Pancreas (tissue), 10 donors: ENCODE measurements at places on chromosomes 2 and 18.
A peak's percentile ranks its signal among the peaks of the same experiment; 100 is the strongest.

GRCh38 chr2:76684756-76685155 is 837.4 kb downstream of the LRRTM4 start:
- H3K36me3 ChIP-seq = no peaks in the 10 kb centered on the region
- no peak overlapping the region for H3K4me3 ChIP-seq
- H3K4me1 ChIP-seq = no peaks in the 10 kb centered on the region
- DNase-seq = no peak
- H3K27ac ChIP-seq = no peak overlapping the region

DNA sequence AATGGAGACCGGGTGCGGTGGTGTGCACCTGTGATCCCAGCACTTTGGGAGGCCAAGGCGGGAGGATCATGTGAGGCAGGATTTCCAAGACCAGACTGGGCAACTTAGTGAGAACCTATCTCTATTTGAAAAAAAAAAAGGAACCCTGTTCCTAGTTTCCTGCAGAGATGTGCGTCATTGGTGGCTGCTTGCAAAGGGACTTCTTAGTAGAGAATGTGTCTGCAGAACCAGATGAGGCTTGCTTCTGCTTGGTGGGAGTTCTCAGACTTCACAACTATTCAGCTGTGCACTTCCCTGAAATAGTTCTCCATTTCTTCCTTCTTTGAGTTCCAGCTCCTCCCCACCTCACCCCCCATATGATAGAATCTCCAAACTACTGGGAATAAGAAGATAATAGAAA is 22.3 kb downstream of the ZCCHC2 start:
- no peak overlapping the region for H3K4me3 ChIP-seq
- no peak for DNase-seq
- H3K27ac ChIP-seq = no peak overlapping the region
- no peaks in the 10 kb centered on the region for H3K27me3 ChIP-seq

DNA sequence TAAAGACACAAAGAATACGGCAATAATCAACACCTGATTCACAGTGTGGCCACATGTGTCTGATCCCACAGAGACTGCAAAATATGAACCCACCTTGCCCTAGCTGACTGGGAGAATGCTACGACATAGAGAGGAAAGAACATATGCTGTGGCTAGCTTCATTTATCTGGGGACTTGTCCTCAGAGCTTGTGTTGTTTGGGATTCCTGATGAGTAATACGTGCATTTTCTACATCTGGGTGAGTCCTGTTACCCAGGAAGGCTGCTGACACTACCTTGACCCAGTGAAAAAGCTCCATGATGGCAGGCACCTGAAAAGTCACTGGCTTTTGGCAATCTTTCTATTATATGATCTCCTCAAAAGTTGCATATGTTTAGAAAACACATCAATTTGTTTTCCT is 427.7 kb upstream of the LYPD1 start:
- H3K4me1 ChIP-seq = no peaks in the 10 kb centered on the region
- H3K4me3 ChIP-seq = no peak overlapping the region
- no peaks in the 10 kb centered on the region for H3K36me3 ChIP-seq
- no peak overlapping the region for H3K27ac ChIP-seq
- no peaks in the 10 kb centered on the region for H3K27me3 ChIP-seq
- DNase-seq = no peak

DNA sequence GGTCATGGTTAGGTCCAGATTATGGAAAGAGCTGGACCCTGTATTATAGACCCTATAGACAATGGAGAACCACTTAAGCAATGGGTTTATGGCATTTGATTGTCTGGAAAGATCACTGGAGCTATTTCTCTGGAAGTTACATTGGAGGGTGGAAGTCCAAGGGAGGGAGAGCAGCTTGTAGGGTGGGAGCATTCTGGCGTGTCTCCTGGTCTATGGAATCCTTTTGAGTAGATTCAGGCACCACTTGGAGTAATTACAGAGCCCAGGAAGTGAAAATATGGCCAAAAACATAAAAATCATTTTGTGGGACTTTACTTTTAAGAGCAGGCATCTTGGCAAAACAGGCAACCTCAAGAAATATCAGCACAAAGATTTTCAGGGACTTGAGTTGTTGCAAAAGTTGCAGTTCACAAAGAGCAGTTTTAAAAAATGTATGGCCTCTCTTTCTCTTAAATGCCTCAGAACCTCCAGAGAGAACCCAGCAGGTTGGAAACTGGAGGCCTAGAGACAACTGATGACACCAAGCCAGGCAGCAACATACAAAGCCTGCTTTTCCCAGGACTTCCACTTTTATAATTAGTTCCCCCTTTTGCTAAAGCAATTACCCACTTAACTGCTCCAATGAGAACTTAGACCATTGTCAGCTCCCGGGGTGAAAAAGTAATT is 331.0 kb downstream of the MYCN start:
- H3K4me3 ChIP-seq = no peak overlapping the region
- no peak for DNase-seq
- H3K36me3 ChIP-seq = no peaks in the 10 kb centered on the region
- no peaks in the 10 kb centered on the region for H3K4me1 ChIP-seq
- H3K27me3 ChIP-seq = no peaks in the 10 kb centered on the region

- no peak overlapping the region for H3K4me3 ChIP-seq
- H3K27ac ChIP-seq = no peak overlapping the region
- H3K36me3 ChIP-seq = no peaks in the 10 kb centered on the region
Measured at GRCh38 chr2:146801886-146802285, 1042.9 kb upstream of the ACVR2A start.

GRCh38 chr2:234587341-234588053 is 90.6 kb upstream of the ARL4C start:
- H3K27me3 ChIP-seq = no peaks in the 10 kb centered on the region
- no peak for DNase-seq
- H3K27ac ChIP-seq = no peak overlapping the region
- no peak overlapping the region for H3K4me3 ChIP-seq
- no peaks in the 10 kb centered on the region for H3K36me3 ChIP-seq

DNA sequence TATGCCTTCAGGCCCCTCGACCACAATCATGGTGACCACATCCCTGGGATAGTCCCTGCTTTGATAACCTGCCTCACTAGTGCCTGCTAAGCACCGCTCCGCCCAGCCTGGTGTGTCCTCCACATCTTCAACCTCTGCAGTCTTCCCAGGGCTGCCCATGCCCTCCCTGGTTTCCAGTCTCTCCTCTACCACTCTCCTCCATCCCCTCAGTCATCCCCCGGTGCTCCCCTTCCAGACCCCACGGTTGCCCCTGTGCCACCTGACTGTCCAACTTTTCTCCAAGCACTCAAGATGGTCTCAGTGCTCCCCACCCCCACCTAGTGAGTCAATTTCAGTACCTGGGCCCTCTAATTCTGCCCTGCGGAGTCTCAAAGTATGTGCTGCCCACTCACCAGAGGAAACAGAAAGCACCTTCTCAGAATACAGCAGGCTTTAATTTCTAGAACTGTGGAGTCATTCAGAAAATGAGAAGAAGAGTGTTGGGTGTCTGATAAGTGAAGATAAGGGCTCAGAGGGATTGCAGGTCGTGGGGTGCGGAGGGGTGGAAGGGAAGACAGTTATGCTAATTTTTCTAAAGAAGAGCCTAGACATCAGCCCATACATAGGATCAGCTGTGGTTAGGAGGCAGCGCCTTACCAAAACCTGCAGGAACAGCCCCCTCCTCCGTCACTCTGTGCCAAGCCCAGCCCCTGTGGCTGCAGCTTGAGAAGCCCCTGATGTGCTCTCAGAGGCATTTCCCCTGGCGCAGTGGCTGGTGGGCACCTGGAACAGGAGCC is 53.6 kb upstream of the CAB39 start:
- H3K4me3 ChIP-seq = no peak overlapping the region
- H3K4me1 ChIP-seq = no peaks in the 10 kb centered on the region
- H3K27me3 ChIP-seq = no peaks in the 10 kb centered on the region

DNA sequence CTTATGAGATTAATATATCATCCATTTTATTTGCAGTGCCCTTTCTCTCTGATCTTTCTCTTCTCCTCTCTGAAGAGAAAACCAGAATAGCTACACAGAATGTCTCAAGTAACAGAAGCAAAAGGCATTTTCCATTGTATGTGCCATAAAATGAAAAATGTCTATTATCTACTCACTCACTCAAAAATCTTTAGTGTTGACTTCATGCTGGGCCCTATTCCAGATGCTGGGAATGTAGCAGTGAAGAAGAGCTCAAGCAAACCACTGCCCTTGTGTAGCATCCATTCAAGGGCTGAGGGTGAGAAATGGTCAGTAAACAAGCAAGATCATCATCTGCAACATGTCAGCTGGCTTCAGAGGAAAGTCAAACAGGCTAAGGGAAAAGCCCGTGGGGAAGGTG is 427.7 kb downstream of the METTL4 start:
- H3K4me3 ChIP-seq = no peak overlapping the region
- no peaks in the 10 kb centered on the region for H3K4me1 ChIP-seq
- no peaks in the 10 kb centered on the region for H3K36me3 ChIP-seq
- no peak overlapping the region for H3K27ac ChIP-seq
- no peak for DNase-seq

DNA sequence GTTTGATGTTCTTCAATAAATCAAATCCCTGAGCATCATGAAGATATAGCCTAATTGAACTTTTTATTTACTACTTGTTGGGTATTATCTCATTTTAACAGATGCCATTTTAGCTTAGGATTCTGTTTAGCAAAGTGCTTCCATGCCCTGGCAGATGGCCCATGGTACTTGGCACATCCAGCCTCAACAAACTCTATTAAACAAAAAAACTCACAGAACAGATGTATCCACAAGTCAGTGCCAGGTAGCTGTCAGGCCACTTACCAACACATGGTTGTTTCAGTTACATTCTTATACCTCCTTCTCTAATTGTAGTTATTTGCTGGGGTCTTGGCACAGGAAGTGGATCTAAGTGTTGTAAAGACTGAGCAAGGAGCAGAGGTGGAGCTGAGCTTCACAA is 29.6 kb downstream of the GAD1 start:
- H3K36me3 ChIP-seq = no peaks in the 10 kb centered on the region
- DNase-seq = no peak
- no peaks in the 10 kb centered on the region for H3K27me3 ChIP-seq
- H3K4me3 ChIP-seq = no peak overlapping the region

- H3K27ac ChIP-seq = no peak overlapping the region
- no peak overlapping the region for H3K4me3 ChIP-seq
- no peaks in the 10 kb centered on the region for H3K36me3 ChIP-seq
- DNase-seq = no peak
Measured at GRCh38 chr2:194424683-194425209, 1232.3 kb upstream of the SLC39A10 start.

GRCh38 chr2:232998666-232998985 is 14.4 kb downstream of the NGEF start:
- no peaks in the 10 kb centered on the region for H3K36me3 ChIP-seq
- H3K27ac ChIP-seq = no peak overlapping the region
- H3K4me1 ChIP-seq = no peaks in the 10 kb centered on the region
- H3K4me3 ChIP-seq = no peak overlapping the region
- no peak for DNase-seq

DNA sequence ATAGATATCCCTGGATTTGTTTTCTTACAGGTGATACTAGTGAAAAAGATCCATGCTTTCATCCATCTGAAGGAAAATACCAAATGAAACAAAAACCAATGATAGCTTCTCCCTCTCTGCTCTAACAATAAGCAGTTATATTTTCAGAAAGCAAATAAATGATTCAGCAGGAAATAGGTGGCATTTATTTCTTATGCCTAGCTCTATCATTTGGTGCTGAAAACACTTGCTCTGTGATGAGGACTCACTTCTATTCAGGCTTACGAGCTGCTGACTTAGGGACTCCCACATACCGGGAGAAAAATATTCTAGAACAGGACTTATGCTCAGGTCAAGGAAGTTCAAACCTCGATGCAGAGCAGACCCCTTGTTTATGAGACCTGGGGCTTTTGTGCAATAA is 142.6 kb downstream of the SETBP1 start:
- no peaks in the 10 kb centered on the region for H3K36me3 ChIP-seq
- peaks cover 49% of the 10 kb centered on the region for H3K4me1 ChIP-seq
- no peak overlapping the region for H3K4me3 ChIP-seq
- no peak overlapping the region for H3K27ac ChIP-seq

DNA sequence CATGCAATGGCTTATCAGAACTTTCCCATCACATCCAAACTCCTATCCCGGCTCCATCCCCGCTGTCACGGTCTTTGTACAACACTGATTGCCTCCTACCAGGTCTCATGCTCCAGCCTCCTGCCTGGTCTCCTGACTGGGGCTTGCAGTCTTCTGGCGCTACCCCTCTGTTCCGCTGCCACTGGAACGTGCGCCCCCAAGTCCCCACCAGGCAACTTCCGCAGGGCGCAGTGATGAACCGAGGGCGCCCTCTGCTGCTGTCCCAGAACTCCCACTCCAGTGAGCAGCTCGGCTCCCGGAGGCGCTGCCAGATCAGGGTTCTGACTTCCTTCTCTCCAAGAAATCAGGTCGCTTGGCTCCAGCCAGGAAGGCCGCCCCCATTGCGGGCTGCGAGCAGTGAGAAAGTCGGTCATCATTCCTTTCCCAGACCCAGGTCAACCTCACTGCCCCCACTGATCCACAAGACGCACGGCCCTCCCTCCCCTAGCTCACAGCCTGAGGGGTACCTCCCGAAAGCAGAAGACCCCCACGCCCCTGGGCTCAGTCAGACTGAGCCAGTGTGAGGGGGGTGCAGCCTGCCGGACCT is 43.9 kb upstream of the RAB11FIP5 start:
- no peak overlapping the region for H3K27ac ChIP-seq
- no peaks in the 10 kb centered on the region for H3K27me3 ChIP-seq
- DNase-seq = peak; percentile 83
- no peak overlapping the region for H3K4me3 ChIP-seq

DNA sequence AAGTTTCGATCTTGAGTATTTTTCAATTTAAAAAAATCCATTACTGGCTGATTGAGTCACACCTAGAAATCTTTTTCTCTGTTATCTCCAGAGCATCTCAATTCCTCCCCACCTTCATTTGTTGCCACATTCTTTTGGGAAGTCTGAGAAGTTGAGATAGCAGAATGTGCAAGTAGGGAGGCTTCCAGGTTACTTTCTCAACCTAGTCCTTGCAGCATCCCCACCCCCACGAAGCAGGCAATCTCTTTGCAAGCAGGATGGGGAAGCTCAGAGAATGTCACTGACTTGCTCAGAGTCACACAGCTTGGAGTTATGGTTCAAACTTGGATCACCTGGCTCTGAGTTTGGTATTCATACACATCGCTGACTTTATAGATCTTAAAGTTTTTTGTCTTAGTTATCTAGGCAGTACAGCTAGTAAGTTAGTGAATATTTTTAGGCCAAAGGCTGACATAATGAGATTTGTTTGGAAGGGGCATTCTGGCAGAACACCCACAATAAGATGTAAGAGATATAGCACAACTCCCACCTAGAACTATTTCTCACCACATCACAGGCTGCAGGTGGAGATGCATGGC is 25.9 kb upstream of the LCLAT1 start:
- no peaks in the 10 kb centered on the region for H3K36me3 ChIP-seq
- no peaks in the 10 kb centered on the region for H3K4me1 ChIP-seq
- H3K4me3 ChIP-seq = no peak overlapping the region

DNA sequence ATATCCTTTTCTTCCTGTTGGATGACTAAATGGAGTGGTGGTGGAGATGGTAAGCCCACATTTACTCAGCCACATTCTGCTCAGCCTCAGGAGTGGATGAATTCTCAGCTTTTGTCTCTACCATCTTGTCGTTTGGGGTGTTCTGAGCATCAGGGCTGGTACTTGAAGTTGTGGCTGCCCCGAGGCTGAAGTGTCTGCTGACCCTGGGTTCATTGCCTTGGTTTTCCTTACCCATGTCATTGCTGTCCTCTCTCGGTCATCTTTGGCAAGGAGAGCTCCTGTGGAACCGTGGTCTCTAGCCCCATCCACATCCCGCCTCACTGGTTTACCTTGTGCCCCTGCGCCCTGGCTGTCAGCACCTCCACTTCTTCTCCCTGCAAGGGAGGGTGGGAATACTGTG is 71.9 kb downstream of the GPR39 start:
- H3K4me1 ChIP-seq = no peaks in the 10 kb centered on the region
- no peaks in the 10 kb centered on the region for H3K36me3 ChIP-seq
- DNase-seq = no peak
- no peaks in the 10 kb centered on the region for H3K27me3 ChIP-seq
- no peak overlapping the region for H3K4me3 ChIP-seq
- H3K27ac ChIP-seq = no peak overlapping the region
